ENCODE measurements at places on chromosomes 11 and 22.

GRCh38 chr11:118918128-118918685, 7.5 kb downstream of the BCL9L start:
- no peak for DNase-seq

DNA sequence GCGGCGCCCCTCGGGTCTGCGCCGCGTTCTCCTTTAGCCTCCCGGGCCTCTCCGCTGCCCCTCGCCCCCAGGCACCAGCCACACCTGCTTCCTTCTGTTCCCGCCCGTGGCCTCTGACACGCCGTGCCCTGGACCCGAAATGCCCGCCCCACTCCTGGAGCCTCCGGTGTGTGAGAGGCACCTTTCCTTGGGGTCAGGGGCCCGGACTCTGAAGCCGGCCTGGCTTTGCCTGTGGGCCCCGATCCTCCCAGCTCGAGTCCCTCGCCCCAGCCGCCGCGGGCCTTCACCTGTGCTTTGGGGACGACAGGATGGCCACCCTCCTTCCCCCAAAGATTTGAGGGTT, 661 bp upstream of the CDPF1 start:
- DNase-seq: no peak

DNA sequence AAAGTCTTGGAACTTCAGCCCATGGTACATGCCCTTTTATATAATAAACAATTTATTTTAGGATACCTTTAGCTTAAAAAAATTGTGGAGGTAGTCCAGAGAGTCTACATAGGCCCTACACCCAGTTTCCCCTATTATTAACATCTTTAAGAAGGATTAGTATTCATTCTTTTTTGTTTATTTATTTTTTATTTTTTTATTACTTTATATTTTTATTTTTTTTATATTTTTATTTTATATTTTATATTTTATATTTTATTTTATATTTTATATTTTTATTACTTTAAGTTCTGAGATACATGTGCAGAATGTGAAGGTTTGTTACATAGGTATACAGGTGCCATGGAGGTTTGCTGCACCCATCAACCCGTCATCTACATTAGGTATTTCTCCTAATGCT, 15.9 kb upstream of the ABTB2 start:
- no peak for DNase-seq

DNA sequence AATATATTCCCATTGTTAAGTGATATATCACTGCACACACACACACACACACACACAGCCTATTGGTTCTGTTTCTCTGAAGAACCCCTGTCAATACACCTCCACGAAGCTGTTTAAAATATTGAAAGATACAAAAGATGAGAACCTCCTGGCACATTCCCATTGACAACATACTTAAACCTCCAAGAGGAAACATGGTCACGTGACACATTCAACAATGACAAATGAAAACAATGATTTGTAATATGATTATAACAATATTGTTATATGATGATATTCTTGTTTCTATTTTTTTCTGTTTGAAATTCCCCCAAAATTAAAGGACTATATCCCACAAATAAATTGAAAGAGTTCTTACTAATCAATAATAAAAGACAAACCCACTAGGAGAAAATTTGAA, 1344.9 kb downstream of the BRD1 start:
- DNase-seq: no peak

DNA sequence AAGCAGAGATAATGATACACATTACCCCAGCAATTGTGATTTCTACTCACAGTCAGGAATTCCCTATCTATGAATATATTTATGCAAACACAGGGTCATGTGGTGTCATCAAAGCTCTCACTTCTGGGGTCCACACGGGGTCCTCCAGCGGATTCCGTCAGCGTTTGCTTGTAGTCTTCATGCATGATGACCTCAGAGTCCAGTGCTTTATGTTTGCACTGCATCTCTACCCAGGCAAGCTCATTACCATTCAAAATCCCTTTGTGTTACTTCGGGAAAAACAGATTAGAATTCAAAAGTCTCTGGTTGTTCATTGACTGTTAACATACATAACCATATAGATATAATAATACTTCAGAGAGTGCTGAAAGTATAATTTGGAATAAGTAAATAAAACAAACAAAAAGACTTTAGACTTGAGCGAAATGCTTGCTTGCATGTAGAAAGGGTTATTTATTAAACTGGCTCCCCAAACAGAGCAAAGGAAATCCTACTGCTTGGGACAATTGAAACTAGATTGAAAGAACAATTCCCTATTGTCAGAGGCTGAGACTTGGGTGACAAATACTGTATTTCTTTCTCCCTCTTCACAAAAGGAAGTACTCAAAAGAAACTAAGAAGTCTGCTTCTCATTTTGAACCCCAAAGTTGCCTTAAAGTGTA, 423.1 kb downstream of the ETS1 start:
- DNase-seq: no peak

DNA sequence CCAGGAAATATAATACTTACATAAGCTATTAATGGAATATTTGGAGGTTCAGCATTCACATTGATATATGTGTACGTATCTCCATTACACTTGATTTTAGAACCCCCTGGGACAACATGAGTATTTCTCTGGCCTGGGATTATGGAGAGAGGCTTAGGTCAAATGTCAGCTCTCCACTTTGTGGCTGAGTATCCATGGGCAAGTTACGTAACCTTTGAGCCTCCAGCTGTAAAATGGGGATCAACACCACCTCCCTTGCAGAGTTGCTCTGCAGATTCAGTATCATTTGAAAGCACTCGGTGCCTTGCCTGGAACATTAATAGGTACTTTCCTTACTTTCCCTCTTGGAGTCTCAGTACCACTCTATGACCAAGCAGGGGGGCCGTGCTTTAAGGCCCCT, 33.2 kb downstream of the C22orf31 start:
- no peak for DNase-seq

GRCh38 chr22:49170053-49170452, 657.6 kb downstream of the BRD1 start:
- DNase-seq: no peak

- no peak for DNase-seq
Measured at GRCh38 chr11:46664612-46665011, 35.8 kb downstream of the ARHGAP1 start.

GRCh38 chr11:37280200-37280599, 682.2 kb upstream of the RAG2 start:
- DNase-seq: no peak

- DNase-seq: no peak
Measured at GRCh38 chr11:12066056-12066798, 44.2 kb upstream of the MICAL2 start.
